ENCODE measurements at places on chromosomes 12 and 14.

DNA sequence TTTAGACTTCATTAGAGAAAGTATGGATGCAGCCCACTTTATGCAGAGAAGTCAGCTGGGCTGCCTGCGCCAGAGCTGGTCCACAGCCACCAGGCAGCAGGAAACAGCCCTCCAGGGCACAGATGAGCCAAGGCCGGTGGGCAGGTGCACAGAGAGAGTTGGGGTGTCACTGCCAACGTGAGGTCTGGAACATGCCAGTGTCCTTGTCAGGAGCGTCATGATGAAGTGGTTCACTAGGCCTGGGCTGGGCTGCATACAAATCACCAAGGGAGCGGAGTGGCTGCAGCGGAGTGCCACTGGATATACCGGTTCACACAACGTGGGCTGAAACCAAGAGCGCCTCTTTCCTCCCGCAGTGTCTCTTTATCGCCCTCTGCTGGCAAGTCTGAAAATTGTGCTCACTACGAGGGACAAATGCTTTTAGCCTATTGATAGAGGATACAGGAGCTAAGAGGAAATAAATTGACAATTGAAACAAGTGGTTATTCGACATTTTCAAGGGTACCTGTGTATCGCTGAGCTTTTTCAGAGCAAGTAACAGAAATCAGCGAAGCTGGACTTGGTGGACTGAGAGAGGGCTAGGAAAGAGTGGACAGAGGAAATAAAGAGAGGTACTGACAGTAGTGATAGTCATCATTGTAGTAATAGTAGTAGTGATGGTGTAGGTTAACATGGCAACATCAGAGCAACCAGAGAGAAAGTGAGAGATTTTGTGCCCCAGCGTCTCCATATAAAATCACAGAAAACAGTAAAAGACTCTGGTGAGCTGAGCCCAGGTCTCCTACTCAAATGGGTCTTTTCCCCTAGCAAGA is 52.0 kb upstream of the ITPR2 start:
- DNase-seq: peak; percentile 85

GRCh38 chr14:24662753-24663152 is 28.8 kb upstream of the GZMB start:
- DNase-seq: no peak

GRCh38 chr12:38154096-38155019 is 162.2 kb upstream of the ALG10B start:
- no peak for DNase-seq

DNA sequence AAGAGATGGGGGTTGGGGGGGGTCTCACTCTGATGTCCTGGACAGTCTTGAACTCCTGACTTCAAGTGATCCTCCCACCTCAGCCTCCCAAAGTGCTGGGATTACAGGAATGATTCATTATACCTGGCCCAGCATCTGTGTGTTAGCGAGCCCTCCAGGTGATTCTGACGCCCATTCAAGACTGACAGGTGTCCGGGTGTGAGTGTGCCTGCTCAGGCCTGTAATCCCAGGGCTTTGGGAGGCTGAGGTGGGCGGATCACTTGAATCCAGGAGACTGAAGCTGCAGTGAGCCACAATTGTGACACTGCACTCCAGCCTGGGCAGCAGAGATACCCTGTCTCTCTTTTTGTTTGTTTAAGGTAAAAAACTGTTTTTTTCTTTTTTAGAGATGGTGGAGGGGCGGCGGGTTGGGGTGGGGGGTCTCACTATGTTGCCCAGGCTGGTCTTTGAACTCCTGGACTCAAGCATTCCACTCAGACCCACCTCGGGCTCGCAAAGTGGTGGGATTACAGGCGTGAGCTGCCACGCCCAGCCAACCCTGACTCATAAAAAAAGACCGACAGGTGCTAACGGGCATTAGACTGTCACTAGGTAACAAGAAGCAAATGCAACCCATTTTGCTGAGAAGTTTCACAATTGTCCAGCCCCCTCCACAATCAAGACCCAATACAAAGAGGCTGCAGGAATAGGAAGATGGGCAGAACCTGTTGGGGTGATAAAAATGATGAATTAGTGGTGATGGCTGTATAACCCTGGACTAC is 4.7 kb downstream of the VSIG10 start:
- no peak for DNase-seq

DNA sequence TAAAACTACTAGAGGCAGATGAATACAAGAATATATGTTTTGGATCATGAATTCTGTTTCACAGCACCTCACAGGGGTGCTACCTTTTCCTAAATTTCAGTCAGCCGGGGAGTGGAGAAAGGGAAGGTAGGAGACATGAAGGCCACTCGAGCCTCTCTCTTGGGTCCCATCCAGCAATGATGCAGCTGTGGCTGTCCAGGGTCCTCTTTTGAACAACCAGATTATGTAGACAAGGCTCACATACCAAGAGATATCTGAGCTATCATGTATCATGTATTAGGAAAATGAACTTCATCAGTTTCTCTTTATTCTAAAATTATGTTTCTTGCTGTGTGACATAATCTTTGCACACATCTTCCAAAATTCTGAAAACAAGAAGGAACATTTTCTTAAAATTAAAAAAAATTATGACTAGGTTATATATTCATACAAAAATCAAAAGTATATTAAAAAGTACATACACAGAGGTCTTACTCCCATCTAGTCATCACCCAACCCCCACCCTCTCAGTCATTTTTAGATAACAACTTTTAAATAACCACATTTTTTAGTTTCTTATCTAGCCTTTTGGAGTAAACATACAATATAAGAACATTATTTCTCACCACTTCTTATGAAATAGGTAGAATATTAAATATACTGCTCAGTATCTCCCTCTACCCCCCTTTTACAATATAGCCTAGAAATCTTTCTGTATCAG is 88.7 kb downstream of the ACADS start:
- no peak for DNase-seq

DNA sequence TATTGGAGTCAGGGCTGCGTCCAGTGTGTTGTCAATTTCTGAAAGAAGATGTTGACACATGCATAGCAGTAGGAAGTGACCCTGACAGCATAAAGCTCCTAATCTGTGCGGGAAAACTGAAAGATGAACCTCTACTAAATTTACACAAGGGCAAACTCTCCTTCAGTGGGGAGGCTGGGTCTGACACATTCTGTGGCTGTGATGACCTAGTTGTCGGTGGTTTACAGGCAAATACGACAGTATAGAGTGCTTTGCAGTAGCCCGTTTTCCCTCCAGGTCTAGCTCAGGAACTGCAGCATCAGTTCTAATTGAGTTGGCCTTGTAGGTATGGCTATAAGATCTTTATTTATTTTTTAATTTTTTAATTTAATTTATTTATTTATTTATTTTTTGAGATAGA is 14.8 kb upstream of the GABARAPL1 start:
- DNase-seq: no peak

- DNase-seq: no peak
Observed at GRCh38 chr12:77998236-77998786, 167.6 kb downstream of the NAV3 start.

GRCh38 chr12:5248230-5248629 is 183.7 kb upstream of the NTF3 start:
- no peak for DNase-seq

DNA sequence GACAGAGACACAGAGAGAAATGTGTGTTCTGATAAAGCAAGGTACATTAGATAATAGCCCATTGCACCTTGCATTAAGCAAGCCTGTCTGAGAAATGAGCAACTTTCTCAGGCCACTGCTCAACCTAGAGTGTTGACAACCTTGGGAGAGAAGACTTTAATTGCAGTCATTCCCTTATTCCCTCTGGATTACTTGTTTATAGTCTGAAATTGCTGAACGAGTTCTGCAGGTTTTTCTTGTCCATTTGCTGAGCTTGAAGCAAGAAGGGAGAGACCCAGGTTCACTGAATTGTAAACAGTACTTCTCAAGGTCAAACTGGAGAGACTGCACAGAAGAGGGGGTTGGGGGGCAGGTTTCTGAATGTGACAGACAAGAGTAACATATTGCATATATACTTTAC is 159.4 kb upstream of the PLEKHG7 start:
- DNase-seq: no peak

- DNase-seq: no peak
Observed at GRCh38 chr12:13369474-13370056, 173.0 kb downstream of the EMP1 start.

DNA sequence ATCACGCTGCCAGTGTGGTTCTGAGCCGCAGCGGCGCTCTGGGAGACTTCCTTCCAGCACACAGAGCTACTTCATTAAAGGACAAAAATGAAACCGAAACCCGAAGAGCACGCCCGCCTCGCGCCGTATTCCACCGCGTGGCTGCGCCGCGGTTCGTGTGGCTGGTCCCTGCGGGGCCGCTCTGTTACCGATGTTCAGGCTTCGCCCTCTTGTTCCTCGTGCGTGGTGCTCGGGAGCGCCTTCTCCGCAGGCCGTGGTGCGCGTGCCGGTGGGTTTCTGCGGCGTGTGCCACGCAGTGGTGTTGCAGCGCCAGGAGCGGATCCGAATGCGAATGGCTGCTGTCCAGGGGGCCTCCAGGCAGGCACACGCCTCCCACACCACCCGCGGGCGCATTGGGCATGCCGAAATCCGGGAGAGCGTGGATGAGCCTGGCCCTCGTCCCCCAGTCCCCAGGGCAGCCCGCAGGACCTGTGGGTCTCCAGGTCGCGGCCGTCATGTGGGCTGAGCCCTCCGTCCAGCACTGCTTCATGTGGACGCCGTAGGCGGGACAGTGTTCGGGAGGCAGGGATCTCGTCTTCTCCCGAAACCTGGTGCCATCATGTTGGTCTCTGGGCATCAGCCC is 91.2 kb downstream of the ADGRD1 start:
- DNase-seq: peak; percentile 8

GRCh38 chr14:50347521-50347920 is 35.4 kb downstream of the DMAC2L start:
- no peak for DNase-seq

DNA sequence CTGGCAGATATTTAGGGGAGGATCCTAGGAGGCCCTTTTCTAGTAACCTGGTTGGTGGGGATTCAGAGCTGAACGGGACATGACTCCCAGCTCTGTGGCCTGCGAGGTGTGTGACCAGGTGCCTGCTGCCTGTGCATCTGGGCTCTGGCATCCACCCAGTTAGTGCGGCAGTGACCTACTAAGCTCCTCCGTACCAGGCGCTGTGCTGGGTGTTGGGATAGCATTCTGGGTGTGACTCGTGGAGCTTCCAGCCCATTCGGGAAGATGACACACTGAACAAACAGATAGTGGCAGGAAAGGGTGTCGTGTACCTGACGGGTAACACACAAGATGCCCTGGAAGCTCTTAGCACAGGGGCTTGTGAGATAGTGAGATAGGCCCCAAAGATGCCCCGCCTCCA is 80.9 kb downstream of the ACACB start:
- DNase-seq: no peak

DNA sequence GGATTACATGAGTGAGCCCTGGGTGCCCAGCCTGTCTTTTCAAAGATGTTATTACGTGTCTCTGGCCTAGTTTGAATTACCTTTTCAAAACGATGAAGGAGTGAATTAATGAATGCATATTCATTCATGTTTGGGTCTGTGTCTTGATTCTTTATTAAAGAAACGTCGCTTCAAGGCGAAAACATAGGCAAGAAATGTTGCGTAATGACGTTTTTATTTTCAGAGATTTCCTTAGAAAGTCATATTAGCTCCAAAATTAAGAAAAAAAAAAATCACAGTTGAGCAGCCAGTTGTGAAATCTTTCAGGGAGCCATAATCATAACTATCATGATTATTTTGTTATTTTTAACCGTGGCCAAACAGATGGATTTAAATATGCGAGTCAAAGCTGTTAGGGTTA is 3.5 kb downstream of the PPFIBP1 start:
- DNase-seq: no peak

DNA sequence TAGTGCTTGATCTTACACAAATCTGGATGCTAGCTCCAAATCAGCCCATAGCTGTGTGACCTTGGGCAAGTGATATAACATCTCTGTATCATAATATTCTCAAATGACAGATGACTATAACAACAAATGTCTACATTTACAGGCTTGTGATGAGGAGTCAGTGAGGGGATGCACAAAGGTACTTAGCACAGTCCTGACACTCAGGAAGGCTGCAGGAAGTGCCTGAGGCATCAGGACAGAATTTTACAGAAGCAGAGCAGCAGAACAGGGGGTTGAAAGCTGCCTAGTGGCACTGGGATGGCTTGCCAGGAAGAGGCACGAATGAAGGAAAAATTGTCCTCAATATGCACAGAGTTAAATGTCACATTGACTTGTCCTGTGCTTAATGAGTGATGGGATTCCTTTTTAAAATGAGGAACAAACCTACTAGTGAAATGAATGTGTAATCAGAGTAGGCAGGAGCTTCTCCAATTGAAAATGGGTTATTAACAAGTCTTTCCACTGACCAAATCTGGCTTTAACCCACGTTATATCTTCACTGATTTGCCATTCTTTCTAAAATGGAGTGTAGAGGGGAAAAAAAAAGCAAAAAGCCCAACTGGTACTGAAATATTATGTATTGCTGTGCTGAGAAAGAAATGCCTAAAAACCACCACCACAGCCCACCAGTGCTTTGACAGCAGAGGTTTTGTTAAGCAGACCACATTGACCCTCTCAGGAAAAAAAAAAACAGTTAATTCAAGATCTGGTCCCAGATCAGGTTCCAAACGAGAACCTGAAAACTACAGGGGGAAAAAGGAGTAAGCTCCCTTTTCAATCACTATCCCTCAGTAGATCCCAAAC is 11.6 kb downstream of the BTG1 start:
- DNase-seq: peak; percentile 46

DNA sequence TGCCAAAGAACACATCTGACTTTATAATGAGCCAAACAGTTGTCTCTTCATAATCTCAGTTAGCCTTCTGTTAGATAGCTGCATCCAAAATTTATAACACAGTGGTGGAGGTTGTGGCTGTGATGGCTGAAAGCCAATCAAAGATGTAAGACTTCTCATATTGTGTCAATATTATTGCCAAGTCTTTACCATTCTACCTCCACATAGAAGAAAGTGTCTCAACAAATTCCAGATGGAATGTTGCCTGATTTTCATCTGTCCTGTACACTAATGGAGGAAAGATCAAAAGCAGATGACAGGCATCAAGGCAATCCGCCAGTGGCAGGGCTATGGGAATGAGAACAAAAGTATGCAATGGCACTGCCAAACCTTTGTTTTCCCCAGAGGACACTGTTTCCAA is 813.1 kb upstream of the NOVA1 start:
- no peak for DNase-seq

DNA sequence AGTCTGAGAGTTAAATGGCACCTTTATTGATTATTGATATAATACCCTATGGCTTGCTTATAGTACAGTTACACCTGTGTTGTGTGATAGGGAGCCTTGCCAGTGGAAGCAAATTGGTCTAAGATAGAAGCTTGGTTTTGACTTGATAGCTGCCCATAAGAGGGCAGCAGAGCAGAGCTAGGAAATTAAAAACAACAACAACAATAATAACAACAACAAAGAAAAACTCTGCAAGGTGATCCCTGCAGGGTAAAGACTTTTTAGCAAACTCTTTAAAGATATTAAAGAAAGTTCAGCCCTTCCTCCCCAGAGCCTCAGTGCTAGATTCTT is 18.0 kb upstream of the RNASE10 start:
- no peak for DNase-seq

GRCh38 chr12:97985834-97986233 is 523.2 kb downstream of the RMST start:
- DNase-seq: no peak

DNA sequence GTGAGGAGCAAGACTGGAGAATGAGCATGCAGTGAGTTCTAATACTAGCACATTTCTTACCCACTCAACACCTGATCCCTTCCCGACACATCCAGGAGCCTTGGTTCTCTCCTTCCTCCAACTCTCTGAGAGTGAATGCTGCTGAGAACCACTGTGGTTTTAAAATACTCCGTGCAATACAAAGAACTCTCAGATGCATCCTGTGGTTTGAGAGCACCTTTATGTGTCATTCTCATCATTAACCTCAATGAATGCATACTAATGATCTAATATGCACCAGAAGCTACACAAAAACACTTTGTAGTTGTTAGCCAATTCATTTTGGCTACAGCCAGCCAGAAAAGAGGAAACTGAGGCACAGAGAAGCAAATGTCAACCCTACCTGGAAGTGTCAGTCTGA is 87.6 kb downstream of the GALNT8 start:
- no peak for DNase-seq

Data from BE2C (cell line).